ENCODE measurements at places on chromosomes 2 and 18.

DNA sequence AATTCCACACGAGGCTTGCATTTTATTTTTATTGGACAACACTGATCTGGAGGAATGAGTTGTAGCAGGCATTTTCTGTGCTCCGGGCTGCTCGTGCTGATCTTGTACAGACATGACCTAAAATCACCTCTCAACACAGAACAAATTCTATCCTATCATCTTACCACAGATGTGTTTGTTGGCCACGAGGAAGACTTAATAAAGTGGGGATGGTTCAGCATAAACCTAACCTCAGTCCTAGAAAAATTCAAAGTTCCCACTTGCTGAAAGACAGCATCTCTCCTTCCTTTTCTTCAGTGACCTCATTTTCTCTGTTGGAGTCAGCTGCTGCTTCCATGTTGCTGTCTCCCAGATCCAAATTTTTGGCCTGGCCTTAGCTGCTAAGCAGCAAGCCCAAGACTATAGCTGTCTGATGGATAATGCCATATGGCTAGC is 45.3 kb downstream of the RBKS start:
- DNase-seq, result no peak

DNA sequence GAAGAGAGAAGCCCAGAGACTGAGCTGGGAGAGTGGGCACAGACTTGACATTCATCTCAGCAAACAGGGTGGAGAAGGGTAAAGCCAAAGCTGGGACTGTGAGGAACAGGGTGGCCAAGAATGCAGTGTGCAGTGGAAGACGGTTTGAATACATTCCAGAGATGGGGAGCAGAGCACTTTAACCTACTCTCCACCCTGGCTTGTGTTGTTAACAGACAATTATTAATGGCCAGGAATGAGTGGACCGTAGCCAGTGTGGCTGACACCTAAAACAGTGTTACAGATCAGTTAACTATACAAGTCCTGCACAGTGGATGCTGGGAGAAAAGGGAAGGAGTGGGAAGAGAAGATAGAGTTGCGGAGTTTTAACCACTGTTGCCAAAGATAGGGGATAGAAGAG is 7.4 kb upstream of the NAB1 start:
- DNase-seq, result no peak

GRCh38 chr2:660586-661359 is 16.4 kb downstream of the TMEM18 start:
- DNase-seq, result no peak

DNA sequence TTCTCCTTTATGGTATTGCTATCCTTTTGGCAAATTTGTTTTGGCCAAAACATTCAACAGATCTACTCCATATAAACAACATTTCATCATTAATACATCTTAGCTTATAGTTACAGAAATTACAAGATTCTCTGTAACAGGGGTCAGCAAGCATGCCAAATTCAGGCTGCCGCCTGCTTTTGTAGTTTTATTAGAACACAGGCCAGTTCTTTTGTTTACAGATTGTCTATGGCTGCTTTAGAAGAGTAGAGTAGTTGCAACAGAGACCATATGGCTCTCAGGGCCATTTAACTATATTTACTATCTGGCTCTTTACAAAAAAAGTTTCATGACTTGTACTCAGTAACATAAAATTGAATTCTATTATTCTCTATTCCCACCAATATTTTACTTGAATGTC is 53.9 kb downstream of the LNPK start:
- no peak for DNase-seq

DNA sequence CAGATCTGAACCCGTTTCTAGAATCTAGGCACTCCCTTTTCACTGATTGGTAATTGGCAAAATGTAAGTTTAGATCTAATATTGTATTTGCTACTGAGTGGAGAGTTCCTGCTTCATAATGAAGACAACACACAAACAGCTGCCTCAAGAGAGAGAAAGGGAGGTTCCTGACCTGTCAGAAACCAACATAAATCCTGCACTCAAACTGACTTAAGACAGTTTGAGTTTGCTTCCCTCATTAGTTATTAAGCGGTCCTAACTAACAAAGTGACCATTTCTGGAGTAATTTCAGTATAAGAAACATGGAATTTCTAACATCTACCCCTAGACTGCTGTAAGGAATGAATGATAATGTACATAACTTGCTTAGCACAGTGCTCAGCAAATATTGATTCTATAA is 191.2 kb downstream of the METTL4 start:
- no peak for DNase-seq

DNA sequence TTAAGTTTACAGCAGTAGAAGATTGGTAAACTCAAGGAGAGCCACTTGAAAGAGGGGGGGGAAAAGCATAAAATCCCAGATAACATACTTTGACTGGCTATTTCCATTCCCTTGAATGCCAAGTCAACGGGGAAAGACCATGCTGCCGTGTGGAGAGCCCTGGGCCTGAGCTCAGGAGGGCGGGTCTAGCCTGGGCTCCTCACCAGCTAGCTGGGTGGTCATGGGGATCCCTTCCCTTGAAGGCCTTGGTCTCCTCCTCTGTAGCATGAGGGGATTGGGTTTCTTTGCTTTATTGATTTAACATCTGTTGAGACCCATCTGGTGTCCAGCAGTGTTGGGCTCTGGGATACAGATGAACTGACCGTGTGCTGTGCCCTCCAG is 35.0 kb downstream of the TEX51 start:
- no peak for DNase-seq

GRCh38 chr2:47373747-47374146 is 29.2 kb upstream of the MSH2 start:
- no peak for DNase-seq

DNA sequence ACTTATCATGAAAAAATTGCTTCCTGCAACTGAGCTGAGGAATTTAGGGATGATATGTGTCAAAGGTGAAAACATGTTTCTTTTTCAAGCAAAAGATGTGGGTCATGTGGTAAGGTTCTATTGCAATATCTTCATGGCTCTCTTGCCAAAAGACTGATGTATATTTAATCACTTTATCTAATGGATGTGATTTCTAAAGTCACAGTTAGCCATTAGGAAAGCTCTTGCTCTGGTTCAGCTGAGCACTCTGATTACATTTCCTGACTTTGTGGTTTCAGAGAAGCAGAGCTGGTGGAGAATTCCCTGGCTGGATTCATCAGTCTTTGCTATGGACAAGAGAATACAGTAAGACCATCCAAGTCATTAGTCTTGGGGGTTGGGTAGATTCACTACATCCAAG is 24.4 kb downstream of the SCN9A start:
- DNase-seq, result no peak

- DNase-seq, result no peak
These were observed 215.6 kb upstream of the PID1 start for GRCh38 chr2:229486673-229487072.

GRCh38 chr18:68219872-68220271 is 495.0 kb downstream of the TMX3 start:
- DNase-seq, result no peak

GRCh38 chr2:212966884-212967283 is 184.5 kb downstream of the IKZF2 start:
- DNase-seq, result no peak

- DNase-seq, result peak; percentile 82
These were observed 648 bp downstream of the ARID5A start for GRCh38 chr2:96537066-96537733.

DNA sequence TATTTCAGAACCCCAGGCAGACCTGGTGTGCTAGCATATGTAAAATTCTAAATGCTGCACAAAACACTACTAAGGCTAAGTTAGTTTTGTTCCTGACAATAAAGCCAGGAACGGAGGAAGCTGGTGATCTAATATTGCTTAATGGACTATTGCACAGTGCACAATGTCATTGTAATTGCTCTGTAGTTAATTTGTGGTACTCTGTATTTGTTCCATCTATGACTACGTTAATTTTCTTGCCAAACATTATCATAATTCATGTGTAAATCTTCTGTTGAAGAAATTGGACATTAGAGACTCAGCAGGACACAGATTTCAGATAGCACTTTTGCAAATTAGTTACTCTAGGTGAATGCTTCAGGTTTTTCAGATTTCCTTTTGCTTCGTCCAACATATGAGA is 232.3 kb downstream of the RIT2 start:
- no peak for DNase-seq

- DNase-seq, result no peak
These were observed 87.3 kb upstream of the PPP1CB start for GRCh38 chr2:28664120-28664842.

- no peak for DNase-seq
These were observed 207.6 kb downstream of the SLC8A1 start for GRCh38 chr2:40244251-40244650.

GRCh38 chr18:10015288-10015701 is 101.5 kb downstream of the VAPA start:
- DNase-seq, result no peak

DNA sequence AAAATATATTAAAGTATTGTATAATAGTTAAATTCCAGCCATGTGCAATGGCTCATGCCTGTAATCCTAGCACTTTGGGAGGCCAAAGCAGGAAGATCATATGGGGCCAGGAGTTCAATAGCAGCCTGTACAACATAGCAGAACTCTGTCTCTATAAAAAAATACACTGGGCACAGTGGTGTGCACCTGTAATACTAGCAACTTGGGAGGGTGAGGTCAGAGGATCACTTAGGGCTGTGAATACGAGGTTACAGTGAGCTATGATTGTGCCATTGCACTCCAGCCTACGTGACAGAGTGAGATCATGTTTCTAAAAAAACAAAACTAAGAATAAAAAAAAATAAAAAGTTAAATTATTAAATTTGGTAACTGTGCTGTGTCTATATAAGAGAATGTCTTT is 36.1 kb downstream of the ZRANB3 start:
- DNase-seq, result no peak

DNA sequence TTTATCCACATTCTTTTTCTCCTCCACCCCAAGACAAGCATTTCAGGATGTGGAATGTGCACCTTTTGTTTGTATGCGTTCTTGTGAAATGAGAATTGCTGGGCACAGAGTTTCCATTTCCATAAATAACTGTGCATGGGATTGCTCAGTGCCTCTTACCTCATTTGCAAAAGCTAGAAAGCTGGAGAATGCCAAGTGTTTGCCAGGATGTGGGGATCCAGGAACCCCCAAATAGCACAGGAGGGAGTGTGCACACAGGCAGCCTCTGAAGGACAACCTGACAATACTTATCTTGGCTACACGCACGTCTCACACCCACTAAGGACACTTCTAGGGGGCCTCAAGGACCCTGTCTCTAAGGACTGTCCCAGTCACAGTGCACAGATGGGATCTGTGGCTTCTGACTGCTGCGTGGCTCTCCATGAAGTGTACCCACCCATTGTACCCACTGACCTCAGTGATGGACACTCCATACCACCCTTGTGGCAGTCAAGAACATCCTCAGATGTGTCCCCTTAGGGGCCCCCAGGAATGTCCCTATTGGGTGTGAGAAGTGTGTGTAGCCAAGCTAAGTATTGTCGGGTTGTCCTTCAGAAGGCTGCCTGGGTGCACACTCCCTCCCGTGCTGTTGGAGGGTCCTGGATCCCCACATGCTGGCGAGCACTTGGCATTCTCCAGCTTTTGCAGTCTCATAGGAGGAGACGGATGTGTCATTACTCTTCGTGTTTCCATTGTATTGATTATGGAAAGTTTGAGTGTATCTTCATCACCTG is 38.4 kb downstream of the CAPN13 start:
- no peak for DNase-seq

DNA sequence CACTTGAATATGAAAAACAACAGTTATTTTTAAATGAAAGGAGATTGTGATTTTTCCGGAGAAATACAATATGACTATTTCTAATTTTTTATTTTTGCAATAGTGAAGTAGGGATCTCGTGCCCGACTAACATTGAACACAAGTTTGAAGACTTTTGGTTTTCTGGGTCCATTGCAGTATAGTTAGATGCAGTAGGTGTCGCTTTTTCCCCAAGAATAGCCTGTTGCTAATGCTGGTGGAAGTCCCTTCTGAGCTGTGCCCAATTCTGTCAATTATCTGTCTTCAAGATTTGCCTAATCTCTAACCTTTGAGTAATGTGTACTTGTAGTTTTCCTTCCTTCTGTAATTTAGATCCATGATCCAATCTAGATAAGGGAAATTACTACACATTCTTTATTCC is 36.5 kb downstream of the SEMA4F start:
- DNase-seq, result no peak

- no peak for DNase-seq
These were observed 209.6 kb downstream of the STK39 start for GRCh38 chr2:168037778-168038177.

GRCh38 chr2:23533338-23533695 is 148.3 kb downstream of the KLHL29 start:
- DNase-seq, result no peak

- no peak for DNase-seq
These were observed 74.1 kb downstream of the LAMA3 start for GRCh38 chr18:23763343-23763742.

DNA sequence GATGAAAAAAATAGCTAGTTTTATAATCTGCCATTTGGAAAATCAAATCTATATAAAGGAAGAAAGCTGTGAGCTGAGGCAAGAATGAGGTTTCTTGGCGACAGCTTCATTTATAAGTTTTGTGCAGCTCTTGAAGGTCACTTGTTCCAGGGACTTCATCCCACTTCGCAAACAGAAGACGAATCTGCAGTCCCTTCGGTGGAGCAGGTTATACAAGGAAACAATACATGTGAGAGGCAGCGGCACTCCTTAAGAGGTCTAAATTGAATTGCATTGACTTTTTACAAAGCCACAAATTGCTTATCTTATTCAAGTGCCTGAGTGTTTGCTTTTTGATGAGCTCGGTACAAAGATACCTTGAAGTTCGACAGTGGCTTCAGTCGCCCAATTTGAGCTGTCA is 72.2 kb downstream of the C1QL2 start:
- DNase-seq, result no peak

- DNase-seq, result no peak
These were observed 149.6 kb downstream of the NCKAP5 start for GRCh38 chr2:133418671-133419070.

GRCh38 chr18:52007105-52007504 is 332.9 kb upstream of the DCC start:
- DNase-seq, result no peak

DNA sequence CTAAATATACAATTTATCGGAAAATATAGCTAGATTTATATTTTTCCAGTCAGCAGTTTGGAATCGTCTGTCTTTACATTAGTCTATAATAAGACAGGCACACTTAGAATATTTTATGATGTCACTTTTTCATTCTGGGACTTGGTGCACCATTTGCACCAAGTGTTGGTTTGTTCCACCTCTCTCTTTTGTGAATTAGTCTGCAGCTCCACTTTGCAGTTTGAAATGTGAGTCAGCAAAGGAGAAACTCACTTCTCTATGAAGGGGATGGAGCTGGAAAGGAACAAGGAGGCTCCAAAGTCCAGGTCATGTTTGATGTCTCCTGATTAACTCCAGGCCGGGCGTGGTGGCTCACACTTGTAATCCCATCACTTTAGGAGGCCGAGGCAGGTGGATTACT is 63.8 kb upstream of the RTN4 start:
- no peak for DNase-seq

DNA sequence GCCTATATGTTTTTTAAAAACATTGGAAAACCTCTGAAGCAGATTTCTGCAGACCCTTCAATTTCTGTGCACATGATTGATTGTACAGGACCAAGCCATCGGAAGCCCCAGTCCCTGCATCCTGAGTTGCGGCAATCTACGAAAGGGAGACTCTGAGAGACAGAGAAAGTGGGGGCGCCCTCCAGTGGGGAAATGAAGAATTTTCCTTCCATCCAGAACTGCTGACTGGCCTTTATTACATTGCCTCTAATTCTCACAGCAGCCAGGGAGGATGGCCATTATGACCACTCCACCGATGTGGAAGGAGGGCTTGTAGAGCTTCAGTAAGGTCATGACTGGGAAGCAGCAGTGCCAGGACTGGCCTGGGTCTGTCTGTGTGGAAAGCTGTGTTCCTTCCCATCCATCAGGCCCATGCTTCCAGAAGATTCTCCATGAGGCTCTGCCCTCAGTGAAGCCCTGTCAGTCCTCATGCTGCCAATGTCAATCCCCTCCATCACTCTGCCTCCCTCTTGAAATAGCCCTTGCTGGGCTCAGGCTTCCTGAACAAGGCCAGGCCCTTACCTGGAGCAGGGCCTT is 20.0 kb upstream of the RESP18 start:
- DNase-seq, result peak; percentile 59

Measured in stimulated activated CD8-positive, alpha-beta memory T cell treated with anti-CD3 and anti-CD28 coated beads, Interleukin-2, amount 100 ng/mL, for 48 hours (primary cell).